ENCODE measurements at places on chromosomes 4 and X.

- no peak for DNase-seq
Measured at GRCh38 chrX:133985164-133985966, at the start of gene GPC3. GPC3 (minus strand) TSS chrX:133985594.

GRCh38 chrX:86806786-86807185 lies 658.5 kb downstream of the DACH2 start:
- no peak for DNase-seq

GRCh38 chrX:24692305-24692704 lies 1.4 kb upstream of the POLA1 start:
- DNase-seq, result no peak

GRCh38 chrX:136143711-136144110 lies 3.6 kb upstream of the FHL1 start:
- no peak for DNase-seq

- DNase-seq, result no peak
Measured at GRCh38 chr4:62015043-62015739, 815.1 kb downstream of the ADGRL3 start.

GRCh38 chr4:83212041-83212851 lies 72.4 kb downstream of the COQ2 start:
- peak; percentile 33 for DNase-seq

DNA sequence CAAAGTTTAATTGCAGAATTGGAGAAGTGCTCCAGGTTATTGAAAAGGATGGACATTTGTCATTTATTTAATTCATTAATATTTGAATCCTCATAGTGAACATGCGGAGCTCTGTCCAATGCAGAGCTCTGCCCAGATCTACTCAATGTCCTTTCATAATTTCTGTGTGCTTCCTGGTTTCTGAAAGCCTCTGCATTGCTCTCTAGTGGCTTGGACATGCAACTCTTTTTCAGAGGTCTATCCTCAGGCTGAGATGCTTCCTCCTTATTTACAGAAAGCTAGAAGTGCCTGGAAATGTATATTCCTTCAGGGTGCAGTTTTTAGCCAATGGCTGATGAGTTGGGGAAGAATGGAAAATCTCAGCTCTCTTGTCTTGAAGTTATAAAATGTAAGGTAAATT lies 786.1 kb upstream of the AADAT start:
- DNase-seq, result no peak

DNA sequence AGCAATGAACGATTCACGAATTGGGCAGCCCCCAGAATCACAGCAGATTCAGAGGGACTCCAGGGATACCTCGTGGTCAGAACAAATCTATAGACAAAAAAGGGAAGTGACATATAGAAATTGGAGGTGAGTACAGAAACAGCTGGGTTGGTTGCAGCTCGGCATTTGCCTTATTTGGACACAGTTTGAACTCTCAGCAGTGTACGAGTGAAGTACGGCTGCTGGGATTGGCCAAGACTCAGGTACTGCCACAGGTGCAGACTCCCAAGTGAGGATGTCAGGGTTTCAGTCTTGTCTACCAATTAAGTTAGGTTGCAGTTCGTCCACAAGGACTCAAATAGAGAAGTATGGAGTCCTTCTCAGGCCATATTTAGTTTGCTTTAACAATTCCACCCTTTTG lies 28.2 kb downstream of the HTT-AS start:
- DNase-seq, result no peak

GRCh38 chrX:103254921-103255493 lies at the start of gene TCEAL8:
TCEAL8 (minus strand) TSS chrX:103255155; CDS start chrX:103253979, 1,176 bp downstream.
- DNase-seq, result peak; percentile 20

- no peak for DNase-seq
Measured at GRCh38 chrX:13053171-13053570, 8.8 kb upstream of the FAM9C start.

DNA sequence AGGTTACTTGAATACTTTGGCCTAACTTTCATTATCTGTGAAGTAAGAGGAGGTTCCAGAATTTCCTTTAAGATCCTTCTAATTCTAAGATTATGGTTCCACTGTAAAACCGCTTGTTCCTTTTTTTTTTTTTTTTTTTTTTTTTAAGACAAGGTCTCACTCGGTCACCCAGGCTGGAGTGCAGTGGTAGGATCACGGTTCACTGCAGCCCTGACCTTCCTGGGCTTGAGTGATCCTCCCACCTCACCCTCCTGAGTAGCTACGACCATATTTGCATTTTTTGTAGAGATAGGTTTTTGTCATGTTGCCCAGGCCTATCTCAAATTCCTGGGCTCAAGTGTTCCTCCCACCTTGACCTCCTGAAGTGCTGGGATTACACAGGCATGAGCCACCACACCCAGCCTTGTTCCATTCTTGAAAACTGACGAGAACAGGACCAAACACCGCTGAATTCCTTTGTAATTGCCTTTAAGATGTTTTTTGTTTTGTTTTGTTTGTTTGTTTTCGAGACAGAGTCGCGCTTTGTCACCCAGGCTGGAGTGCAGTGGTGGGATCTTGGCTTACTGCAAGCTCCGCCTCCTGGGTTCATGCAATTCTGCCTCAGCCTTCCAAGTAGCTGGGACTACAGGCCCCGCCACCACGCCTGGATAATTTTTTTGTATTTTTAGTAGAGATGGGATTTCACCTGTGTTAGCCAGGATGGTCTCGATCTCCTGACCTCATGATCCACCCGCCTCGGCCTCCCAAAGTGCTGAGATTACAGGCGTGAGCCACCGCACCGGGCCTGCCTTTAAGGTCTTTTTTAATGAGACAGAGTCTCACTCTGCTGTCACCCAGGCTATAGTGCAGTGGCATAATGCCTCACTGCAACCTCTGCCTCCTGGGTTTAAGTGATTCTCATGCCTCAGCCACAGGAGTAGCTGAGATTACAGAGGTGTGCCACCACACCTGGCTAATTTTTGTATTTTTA lies 6.8 kb downstream of the PDS5A start:
- no peak for DNase-seq

GRCh38 chr4:27003642-27004113 lies 143.0 kb downstream of the STIM2 start:
- no peak for DNase-seq

- DNase-seq, result no peak
Measured at GRCh38 chr4:142485452-142485851, 360.6 kb downstream of the INPP4B start.

DNA sequence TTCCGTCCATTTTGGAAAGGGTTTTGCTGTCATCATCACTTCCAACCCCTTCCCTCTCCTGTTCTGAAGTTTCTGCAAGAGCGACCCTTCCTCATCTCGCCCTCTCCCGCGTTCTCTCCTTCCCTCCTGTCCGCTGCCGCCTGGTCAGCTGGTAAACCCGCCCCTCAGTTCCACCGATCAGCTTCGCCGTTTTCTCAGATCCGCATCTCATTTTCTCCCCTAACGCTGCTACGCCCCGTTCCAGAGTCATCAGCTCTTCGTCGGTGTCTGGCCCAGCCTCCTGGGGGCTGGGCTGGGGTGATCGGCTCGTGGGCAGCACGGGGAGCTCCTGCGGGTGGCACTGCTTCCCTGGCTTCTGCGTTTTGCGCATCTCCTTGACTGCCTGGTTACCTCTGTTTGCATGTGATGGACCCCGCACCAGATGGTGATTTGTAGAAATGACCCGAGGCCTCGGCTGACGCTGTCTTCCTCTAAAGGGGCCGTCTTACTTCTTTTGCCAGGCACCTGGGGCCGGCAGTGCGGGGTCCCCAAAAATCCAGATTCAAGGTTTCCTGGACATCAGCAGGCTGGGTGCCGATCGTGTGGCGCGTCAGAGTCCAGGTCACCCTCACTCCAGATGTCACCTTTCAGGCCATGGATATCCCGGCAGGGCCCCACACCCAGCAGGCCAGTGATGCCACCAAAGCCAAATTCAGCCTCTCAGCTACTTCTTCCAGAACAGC lies 13.4 kb downstream of the CTBP1 start:
- DNase-seq, result no peak

DNA sequence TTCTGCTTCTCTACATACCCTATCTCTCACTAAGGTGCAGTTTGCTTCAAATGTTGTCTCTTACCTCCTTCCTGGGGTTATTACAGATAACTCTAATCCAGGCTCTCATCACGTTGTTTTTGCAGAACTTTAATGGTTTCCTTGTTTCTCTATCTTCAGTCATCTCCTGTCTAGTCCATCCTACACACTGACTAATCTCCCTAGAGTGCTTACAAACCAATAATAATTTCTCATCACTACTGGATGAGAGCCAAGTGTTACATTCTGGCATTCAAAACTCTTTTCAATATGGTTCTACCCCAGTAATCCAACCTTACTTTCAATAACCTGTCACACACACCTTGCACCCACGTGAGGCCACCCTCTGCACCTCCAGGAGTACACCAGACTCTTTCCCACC lies 86.1 kb downstream of the SYNPO2 start:
- DNase-seq, result no peak

GRCh38 chr4:77445823-77446222 lies 159.8 kb upstream of the CXCL13 start:
- DNase-seq, result no peak

DNA sequence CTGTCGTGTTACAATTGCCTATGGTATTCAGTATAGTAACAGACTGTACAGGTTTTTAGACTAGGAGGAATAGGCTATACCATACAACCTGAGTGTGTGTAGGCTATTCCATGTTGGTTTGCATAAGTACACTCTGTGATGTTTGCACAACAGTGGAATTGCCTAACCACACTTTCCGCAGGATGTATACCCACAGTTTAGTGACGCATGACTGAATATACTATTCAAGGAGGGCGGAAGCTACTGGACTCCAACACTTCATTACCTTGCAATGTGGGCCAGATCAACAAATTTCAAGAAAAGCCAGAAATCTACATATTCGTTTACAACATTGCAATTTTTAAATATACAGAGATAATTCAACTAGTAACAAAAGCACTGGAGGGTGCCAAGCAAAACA lies 317.2 kb downstream of the PDGFC start:
- no peak for DNase-seq

DNA sequence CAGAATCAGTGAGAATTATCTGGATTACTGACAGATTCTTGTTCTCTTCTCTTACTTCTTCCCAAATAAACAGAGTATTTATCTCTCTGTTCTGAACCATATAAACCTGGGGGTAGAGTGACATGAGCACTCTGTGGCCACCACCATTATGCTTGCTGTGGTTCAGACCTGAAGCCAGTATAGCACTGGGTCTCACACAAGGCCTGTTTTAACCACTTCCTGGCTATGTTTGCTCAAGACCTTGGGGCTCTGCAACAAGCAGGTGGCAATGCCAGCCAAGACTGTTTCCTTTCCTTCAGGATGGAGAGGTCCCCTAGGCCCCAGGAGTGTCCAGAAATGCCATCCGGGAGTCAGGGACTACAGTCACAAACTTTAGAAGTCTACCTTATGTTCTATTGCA lies 21.7 kb upstream of the HEPH start:
- no peak for DNase-seq

DNA sequence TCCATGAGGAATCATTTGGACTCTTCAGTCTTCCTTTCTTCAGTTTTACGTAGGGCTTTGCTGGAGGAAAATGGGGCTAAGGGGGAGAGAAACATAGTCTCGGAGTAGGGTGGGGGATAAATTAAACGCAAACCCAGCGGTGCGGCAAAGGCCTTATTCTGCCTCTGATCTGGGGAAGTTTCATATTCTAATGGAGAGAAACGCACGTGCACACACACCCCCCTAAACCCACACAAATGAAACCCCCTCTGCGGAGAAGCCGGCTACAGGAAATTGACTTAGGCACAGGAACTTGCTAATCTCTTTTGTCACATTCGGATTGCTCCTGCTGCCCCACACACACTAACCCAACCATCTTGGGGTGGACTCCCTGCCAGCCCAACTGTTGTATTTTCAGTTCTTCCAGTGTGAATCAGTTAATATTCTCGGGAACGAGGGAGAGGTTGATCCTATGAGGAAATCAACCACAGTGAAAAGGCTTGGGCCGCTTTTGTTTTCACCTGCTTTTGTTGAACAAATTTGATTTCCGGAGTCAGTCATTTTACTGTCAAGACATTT lies at the start of gene RHOH:
RHOH (plus strand) TSS at position 308 of the 558 bp plus-strand sequence. CDS start 46,356 bp downstream, outside the sequence.
- DNase-seq, result peak; percentile 52

GRCh38 chr4:155724731-155725130 lies 34.1 kb upstream of the GUCY1B1 start:
- DNase-seq, result no peak

- no peak for DNase-seq
Measured at GRCh38 chr4:143186649-143187048, 1.9 kb downstream of the USP38 start.

GRCh38 chr4:946103-946450 lies 13.8 kb downstream of the TMEM175 start:
- DNase-seq, result no peak
